Kasumi-1 (cell line): ENCODE measurements at places on chromosomes 11 and 22.

GRCh38 chr11:2812371-2812991 lies 73.1 kb downstream of the CDKN1C start:
- DNase-seq = peak; percentile 91

DNA sequence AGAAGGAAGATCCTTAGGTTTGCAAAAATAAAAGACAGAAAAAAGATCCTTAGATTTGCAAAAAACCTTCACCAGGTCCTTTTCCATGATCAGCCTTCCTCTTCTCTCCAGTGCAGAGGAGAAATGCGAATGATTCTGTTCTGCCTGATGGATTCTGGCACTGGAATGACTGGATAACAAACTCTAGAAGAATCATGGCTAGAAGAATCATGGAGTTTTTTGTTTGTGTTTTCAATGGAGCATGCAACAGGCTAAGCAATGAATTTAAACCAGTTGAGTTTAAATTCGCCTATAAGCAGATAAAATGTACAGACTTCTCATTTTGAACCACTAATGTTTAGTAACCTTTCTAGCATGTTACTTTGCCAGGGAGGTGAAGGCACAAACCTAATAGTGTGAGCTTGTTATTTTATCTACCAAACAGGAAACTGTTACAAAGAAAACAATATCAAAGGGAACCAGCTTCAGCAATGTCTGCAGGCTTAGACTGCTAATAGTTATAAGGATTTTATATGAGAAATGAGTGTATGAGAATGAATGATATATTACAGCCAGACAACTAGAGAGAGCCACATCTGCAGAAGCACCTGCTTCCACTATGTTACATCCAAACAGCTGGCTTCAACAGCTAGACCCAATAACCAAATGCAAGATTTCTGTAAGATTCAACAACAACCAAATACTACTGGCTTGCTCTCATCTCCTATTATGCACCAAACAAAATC lies 64.7 kb upstream of the APOA1 start:
- DNase-seq = no peak

DNA sequence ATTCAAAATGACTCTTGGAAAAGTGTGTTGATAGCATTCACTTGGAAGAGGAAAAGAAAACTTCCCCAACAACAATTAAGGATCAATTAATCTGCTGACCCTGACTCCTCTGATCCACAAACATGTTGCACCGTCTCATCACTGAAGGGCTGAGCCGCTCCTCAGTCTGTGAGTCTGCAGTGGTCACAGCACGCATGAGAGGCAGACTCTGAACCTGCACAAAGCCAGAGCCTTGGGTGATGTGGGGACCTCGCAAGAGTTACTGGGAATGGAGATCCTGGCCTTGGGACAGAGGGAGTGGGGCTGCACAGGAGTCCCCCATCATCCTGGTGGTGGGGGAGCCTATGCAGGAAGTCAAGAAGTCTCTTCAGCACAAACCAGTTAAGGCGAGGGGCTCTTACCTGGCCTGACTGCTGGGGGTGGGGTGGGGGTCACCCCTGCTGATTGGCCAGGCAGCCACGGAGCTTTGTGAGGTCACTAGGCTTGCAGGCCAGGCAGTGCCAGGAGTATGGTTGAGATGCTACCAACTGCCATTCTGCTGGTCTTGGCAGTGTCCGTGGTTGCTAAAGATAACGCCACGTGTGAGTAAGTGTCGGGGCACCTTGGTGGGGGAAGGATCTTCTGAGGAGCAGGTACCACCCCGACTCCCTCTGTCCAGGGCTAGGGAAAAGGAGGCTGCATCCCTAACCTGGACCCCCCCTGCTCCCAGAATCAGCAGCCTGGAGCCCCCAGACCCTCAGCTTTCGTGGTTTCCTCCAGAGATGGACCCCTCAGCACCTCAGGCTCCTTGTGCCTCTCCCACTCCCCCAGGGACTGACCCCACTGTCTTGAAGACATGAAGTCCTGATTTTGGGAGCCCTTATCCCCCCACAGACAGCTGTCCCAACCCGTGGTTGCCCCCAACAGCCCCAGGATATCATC lies at the start of gene ACR:
ACR (plus strand) TSS at position 477 of the 921 bp plus-strand sequence; CDS start at position 509, 32 bp downstream.
- no peak for DNase-seq

DNA sequence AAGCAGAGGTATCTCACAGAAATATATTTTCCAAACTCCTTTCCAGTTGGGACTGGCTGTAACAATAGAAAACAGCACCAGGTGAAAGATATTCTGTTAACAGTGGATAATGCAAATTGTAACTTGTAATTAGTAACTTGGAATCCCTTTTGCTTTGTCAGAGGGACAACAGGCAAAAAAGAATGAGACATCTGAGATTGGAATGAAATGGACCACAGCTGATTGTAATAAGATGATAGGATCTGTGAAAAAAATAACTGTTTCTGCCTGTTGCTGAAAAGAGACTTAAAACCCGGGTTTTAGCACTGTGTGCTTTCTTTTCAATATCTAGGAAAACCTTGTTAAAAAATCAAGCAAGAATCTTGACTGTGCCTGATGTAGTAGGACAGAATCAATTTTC lies 655.7 kb downstream of the METTL15 start:
- no peak for DNase-seq

DNA sequence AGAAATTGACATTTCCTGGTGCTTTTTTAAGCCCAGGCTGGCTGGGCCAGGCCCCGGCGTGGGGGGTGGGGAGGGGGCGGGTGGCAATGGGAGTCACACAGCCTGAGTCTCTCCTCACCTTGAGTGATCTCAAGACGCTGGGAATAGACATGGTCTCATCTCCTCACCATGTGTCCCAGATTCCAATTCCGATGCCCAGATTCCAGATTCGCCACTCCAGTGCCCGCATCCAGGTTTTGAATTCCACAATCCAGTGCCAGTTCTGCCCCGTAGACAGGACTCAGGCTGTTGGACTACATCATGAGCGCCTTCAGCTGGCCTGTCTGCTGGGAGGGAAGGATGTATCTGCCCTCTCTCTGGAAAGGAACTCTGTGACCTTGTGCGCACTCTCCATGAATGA lies 19.1 kb downstream of the KCNC1 start:
- no peak for DNase-seq
